ENCODE measurements at places on chromosomes 5 and 9.

- DNase-seq, result no peak
Measured at GRCh38 chr5:8138884-8139283, 269.9 kb downstream of the MTRR start.

GRCh38 chr5:71569748-71570509 is 17.2 kb upstream of the MCCC2 start:
- DNase-seq, result no peak

DNA sequence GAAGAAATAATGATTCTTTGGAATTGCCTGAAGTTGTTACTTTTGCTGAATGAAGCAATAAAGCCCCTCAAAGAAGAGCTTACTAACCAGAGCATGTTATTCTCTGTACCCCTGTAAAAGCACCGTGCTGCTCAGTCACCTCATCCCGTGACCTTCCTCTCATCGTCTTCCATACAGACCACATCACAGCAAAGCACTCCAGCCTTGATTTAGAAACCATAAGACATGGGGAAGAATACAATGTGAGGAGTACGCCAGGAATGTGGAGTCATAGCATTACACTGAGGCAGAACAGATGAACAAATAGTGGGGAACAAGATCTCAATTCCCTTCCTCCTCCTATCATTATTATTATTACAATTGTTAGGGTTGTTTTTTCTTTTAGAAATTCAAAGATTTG is 49.1 kb downstream of the ERAP1 start:
- no peak for DNase-seq

GRCh38 chr5:1047332-1047965 is 38.8 kb downstream of the NKD2 start:
- no peak for DNase-seq

GRCh38 chr5:56286015-56286884 is 53.1 kb upstream of the ANKRD55 start:
- no peak for DNase-seq

DNA sequence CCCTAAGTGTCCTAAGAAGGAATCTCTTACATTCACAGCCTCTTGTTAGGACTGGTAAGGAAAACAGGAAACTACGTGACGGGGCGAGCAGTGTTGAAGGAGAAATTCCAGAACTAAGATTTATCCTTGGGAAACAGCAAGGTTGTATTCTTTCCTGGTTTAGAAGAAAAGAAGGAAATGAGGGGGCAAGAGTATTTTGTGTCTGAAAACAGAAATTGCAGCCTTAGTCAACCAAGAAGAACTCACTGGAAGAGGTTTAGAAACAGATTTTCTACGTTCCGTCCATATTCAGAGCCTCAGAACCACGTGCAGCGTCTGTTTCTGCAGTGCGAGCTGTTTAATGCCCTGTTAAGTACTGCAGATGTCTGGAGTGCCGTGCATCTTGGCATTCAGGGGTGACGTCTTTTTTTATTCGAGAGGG is 75.2 kb downstream of the GOLPH3 start:
- peak; percentile 73 for DNase-seq

DNA sequence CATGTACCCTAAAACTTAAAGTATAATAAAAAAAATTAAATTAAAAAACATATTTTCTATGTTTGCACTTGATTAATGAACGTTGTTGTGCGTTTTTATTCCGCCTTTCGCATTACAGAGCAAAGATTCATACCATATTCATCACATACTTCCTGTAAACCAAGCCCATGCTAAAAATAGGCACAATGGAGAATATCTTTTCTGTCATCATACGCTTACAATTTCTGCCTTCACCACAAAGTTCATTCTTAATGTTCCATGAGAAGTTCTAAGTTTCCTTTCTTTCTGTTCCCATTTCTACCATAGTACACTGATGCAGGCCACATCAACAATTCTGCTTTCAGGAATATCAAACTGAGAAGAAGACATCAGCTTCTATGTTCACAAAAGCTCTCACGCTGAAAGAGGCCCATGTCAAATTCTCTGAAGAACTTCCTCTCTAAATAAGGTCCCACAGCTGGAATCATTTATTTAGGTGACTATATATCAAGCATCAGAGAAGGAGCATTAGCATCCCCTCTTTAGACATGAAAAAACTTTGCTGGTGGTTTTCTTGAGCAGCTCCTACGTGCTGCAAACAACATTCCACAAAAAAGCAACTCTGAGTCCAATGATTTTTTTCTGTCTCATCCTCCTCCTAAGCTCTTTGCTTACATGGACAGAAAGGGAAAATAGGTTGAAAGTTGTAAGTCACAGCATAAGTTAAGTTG is 456.4 kb downstream of the CDH10 start:
- DNase-seq, result no peak

- no peak for DNase-seq
Measured at GRCh38 chr5:141867139-141867538, 11.1 kb downstream of the PCDH1 start.
